BE2C (cell line): ENCODE measurements at places on chromosomes 3 and 15.

- no peak for DNase-seq
Measured at GRCh38 chr15:47719730-47720129, 2.4 kb downstream of the SEMA6D start.

DNA sequence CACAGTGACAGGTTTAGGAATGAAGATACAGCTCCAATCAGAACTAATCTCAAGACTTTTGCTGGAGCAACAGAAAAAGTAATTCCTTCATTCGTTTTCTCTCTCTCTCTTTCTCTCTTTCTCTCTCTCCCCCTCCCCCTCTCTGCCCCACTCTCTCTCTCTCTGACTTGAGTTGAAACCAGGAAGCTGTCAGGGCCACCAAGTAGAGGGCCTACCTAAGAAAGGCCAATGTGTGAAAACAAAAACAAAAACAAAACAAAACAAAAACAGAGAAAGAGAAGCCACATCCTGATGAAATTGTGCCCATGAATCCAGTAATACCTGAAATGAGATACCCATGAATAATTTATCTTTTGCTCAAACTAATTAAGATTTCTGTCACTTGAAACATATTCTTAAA is 72.9 kb downstream of the ATP8B4 start:
- no peak for DNase-seq

DNA sequence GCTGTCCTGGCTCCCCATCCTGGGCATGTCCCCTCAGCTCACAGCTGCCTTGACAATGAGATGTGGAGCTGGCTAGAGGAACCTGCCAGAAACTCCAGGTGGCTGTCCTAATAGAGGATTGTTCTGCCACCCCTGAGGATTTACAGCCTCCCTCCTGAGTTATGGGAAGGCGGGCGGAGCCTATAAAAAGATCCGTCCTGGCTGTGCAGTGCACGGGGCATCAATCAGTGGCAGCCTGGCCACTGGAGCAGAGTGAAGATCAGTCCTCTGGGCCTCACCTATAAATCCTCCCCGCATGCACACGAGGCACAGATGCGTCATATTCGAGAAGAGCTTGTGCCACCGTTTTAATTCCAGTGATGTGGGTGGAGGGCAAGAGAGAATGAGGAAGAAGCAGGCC is 90.0 kb downstream of the MEGF11 start:
- no peak for DNase-seq

DNA sequence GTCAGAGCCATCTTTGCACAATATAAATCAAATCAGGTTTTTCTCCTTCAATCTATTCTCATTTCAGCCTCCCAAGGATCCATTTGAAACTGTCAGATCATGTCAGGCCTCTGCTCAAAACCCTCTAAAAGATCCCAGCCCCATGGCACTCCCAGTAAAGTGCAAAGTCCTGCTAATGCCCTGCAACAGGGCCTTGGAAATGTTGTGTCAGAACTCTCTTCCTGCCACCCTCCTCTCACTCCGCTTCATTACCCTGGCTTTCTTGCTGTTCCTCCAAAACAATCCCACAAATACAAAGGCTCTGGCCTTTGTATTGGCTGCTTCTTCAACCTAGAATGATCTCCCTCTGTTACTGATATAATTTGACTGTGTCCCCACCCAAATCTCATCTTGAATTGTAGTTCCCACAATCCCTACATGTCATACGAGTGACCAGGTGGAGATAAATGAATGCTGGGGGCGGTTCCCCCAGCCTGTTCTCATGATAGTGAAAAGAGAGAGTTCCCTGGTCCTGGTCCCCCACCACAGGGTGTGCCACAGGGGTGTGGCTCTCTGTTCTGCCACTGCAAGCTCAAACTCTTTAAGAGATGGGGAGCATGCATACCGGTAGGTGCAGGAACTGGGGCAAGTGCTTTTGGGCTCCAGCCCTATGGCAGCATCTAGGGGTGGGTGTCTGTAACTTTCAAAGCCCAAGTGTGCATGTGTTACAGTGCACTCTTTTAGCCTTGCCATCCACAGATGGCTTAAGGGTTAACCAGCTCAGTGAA is 22.9 kb upstream of the TRA2B start:
- DNase-seq, result no peak

GRCh38 chr3:53154881-53155285 is 6.1 kb upstream of the PRKCD start:
- DNase-seq, result no peak
